ENCODE measurements at places on chromosomes 4 and X. TPM values are rescaled to one million over a fixed set of nuclear protein-coding genes. Genes with fewer than 3 reads are reported as not detected.

DNA sequence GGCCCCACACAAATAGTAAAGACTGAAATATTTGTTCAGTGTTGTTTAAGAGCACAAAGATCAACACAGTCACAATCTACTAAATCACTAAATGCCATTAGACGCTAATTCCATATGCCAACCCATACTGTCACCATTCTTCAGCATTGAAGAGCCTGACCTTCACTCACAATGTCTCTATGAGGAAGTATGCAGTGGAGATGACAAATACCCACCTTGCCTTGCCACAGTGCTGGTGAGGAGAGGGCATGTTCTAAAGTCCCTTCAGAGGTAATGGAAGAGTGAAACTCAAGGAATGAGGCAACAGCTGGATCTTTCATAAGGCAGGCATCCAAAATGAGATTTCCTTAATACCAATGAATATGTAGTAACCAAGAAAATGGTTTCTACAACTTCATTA, 50.4 kb downstream of the FRMD7 start:
- no peak overlapping the region for H3K27ac ChIP-seq
- H3K4me3 ChIP-seq = no peak overlapping the region
- H3K27me3 ChIP-seq = no peaks in the 10 kb centered on the region
- no peaks in the 10 kb centered on the region for H3K4me1 ChIP-seq

ZNF630 gene
- total RNA-seq = 3.2 TPM

- peaks cover 49% of the 10 kb centered on the region for H3K4me1 ChIP-seq
- peak overlapping the region; percentile 56 for H3K4me3 ChIP-seq
- no peaks in the 10 kb centered on the region for H3K36me3 ChIP-seq
- H3K27me3 ChIP-seq = peaks cover 100% of the 10 kb centered on the region
Observed at GRCh38 chr4:54103190-54103574, 3.2 kb downstream of the GSX2 start.

DNA sequence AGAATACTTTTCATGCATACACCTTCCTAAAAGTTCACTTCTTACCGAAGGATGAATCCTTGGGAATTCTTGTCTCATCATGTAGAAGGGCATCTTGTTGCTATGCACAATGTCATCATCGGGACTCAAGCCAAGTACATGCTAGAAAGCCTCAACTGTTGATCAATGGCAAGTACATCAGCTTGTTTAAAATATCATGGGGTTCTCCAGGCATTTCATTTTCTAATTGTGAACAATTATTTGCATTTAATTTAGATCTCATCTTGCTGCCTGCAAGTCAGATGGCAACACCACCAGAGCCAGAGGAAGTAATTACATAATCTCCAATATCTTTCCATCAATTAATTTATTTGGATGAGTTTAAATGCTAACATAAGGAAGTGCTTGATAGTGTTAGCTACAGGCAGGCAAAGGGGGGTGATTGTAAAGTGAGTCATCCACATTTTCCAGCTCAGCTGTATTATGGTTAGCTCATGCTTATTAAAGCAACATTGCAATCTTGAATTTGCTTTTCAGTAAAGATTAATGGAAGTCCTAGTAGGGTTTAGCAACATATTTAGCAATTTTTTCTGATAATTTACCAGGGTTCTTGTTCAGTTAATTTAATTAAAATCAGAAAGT, 356.5 kb downstream of the CBLL2 start:
- H3K36me3 ChIP-seq = no peaks in the 10 kb centered on the region
- no peak overlapping the region for H3K4me3 ChIP-seq
- no peak for DNase-seq
- no peaks in the 10 kb centered on the region for H3K4me1 ChIP-seq
- no peaks in the 10 kb centered on the region for H3K27me3 ChIP-seq
- peak overlapping the region; percentile 70 for H3K27ac ChIP-seq

- no peak overlapping the region for H3K4me3 ChIP-seq
- peaks cover 7% of the 10 kb centered on the region for H3K4me1 ChIP-seq
- H3K36me3 ChIP-seq = peaks cover 15% of the 10 kb centered on the region
- H3K27ac ChIP-seq = no peak overlapping the region
- no peaks in the 10 kb centered on the region for H3K27me3 ChIP-seq
- DNase-seq = no peak
Observed at GRCh38 chr4:4443821-4444220, 56.9 kb downstream of the NSG1 start.

DNA sequence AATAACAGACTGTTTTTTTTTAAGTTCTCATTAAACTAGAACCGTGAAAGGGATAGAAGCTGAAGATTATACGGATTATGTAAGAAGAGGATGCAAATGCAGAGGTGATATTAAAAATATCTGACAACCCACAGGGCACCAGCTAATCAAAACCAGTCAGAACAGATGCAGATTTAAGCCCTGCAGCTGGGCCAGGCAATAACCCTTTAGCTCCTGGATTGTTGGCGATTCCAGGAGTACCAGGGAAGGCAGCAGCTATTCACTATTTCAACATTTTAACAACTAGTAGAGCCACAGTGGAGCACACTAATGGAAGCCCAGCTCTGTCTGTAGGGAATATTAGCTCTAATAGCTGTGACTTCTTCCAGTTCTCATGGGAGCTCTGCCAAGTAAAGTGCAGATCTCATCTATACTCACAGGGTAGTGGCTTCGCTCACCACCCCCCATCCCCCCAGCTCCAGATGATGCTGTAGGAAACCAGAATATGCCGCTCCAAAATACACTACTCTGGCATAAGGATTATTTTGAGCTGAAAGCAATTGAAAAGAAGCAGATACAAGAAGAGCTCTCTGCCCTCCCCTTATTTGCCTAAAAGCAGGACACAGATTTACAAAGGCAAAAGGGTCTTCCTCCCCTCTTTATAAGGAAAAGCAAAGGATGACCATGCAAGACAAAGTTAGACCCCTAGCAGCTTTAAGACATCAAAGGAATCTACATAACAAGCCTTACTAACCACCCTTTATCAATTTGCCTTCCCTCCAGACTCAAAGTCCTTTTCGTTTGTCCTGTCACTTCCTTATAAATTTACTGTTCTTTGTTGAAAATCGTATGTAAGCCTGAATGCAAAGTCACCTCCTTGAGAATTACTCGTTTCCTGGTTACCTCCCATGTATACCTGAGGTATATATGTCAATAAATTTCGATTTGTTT, 13.7 kb downstream of the SCD5 start:
- no peaks in the 10 kb centered on the region for H3K36me3 ChIP-seq
- no peak overlapping the region for H3K27ac ChIP-seq
- DNase-seq = no peak
- H3K27me3 ChIP-seq = peaks cover 19% of the 10 kb centered on the region
- no peak overlapping the region for H3K4me3 ChIP-seq
- H3K4me1 ChIP-seq = peaks cover 40% of the 10 kb centered on the region

DNA sequence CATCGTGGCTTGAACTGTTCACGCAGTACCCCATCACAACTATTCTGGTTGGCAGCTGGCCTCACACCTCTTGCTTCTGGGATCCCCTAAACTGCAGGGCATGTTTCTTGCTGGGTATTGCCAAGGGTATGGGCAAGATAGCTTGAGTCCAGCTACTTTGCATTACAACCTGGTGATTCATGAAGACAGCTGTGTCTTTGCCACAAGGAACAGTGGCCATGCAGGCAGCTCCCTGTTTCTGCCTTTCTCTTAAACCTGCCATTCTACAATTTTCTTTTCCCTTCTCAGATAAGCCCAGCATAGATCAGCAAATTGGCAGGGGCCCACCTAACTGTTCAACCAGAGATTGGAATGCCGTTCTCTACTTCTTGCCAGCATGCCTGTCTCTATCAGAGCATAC, 42.8 kb downstream of the TENM3 start:
- no peaks in the 10 kb centered on the region for H3K36me3 ChIP-seq
- H3K4me3 ChIP-seq = no peak overlapping the region
- H3K27me3 ChIP-seq = peaks cover 10% of the 10 kb centered on the region
- H3K27ac ChIP-seq = no peak overlapping the region
- H3K4me1 ChIP-seq = no peaks in the 10 kb centered on the region
- no peak for DNase-seq

- H3K4me1 ChIP-seq = peaks cover 15% of the 10 kb centered on the region
- peak overlapping the region; percentile 62 for H3K4me3 ChIP-seq
- peaks cover 87% of the 10 kb centered on the region for H3K27me3 ChIP-seq
- no peak overlapping the region for H3K27ac ChIP-seq
- H3K36me3 ChIP-seq = no peaks in the 10 kb centered on the region
Observed at GRCh38 chr4:2058264-2059045, 672 bp upstream of the NAT8L start.

GRCh38 chrX:39752815-39753214, 344.9 kb downstream of the BCOR start:
- H3K27ac ChIP-seq = no peak overlapping the region
- H3K36me3 ChIP-seq = no peaks in the 10 kb centered on the region
- DNase-seq = no peak

- peaks cover 7% of the 10 kb centered on the region for H3K27me3 ChIP-seq
- no peaks in the 10 kb centered on the region for H3K36me3 ChIP-seq
- DNase-seq = no peak
- H3K27ac ChIP-seq = no peak overlapping the region
Observed at GRCh38 chr4:153079857-153080391, 124.3 kb upstream of the TRIM2 start.

DNA sequence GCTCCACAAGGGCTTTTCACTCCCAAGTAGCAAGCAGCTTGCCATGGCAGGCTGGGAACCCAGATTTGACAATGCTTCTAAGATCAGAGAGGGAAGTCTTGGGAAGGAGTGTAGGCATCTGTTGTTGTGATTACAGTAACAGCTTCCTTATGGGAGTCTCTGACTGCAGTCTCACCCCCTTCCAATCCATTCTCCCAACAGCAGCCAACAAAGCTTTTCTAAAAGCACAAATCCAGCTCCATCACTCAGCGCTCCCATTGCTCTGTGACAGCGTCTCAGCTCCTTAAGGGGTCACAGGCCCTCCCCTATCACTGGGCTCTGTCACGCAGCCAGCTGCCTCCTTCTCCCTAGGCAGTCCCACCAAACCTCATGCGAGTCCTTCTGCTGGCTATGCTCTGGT, 7.1 kb downstream of the IGFBP7 start:
- peak; percentile 53 for DNase-seq
- H3K27ac ChIP-seq = peak overlapping the region; percentile 98
- peaks cover 100% of the 10 kb centered on the region for H3K4me1 ChIP-seq
- H3K36me3 ChIP-seq = no peaks in the 10 kb centered on the region
- no peaks in the 10 kb centered on the region for H3K27me3 ChIP-seq
- H3K4me3 ChIP-seq = peak overlapping the region; percentile 28

DNA sequence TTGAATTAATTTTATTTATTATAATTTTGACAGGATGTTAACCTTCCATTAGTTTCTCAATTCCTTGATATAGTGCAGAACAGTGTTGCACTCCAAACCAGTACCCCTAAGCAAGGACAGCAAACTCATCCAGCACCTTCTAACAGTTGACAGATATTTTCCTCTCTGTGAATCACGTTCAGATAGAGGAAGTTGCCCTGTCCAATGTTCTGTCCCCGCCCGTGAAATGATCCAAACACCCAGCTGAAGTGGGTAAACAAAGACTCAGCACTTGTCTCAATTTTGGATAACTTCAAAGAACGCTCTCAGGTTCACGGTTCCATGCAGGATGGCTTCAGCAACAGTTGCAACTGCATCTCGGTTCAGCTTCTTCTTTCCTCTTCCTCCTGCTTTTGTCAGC, 1240.0 kb upstream of the ADGRL3 start:
- DNase-seq = peak; percentile 24
- no peaks in the 10 kb centered on the region for H3K27me3 ChIP-seq
- H3K36me3 ChIP-seq = no peaks in the 10 kb centered on the region
- peaks cover 15% of the 10 kb centered on the region for H3K4me1 ChIP-seq
- no peak overlapping the region for H3K4me3 ChIP-seq

GRCh38 chr4:165879641-165880040, 6.6 kb downstream of the TLL1 start:
- peaks cover 16% of the 10 kb centered on the region for H3K27me3 ChIP-seq
- H3K4me1 ChIP-seq = peaks cover 6% of the 10 kb centered on the region
- no peak overlapping the region for H3K4me3 ChIP-seq
- H3K27ac ChIP-seq = no peak overlapping the region

- no peak overlapping the region for H3K27ac ChIP-seq
- no peaks in the 10 kb centered on the region for H3K36me3 ChIP-seq
- H3K27me3 ChIP-seq = no peaks in the 10 kb centered on the region
- no peak overlapping the region for H3K4me3 ChIP-seq
- DNase-seq = no peak
- H3K4me1 ChIP-seq = no peaks in the 10 kb centered on the region
Observed at GRCh38 chr4:110412354-110413065, 63.4 kb upstream of the ENPEP start.

DNA sequence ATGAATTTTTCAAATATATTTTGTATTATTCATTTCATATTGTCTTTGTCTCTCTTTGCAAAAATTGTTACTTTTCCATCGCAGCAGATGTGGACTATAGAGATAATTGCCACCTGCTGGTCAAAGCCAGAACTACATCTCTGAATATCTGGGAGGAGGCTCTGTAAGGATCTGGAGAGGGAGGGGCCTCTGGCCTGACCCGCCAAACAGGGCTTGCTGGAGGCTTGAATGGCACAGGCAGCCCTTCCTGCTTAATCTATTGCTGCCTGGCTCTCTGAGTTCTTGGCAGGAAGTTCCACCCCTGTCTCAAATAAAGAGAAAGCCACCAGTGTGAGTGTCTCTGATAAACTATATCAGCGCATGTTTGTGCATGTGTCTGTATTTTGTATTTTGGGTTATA, 132.4 kb downstream of the ZMAT1 start:
- DNase-seq = peak; percentile 65
- no peaks in the 10 kb centered on the region for H3K27me3 ChIP-seq
- no peak overlapping the region for H3K27ac ChIP-seq
- peak overlapping the region; percentile 49 for H3K4me3 ChIP-seq
- peaks cover 3% of the 10 kb centered on the region for H3K4me1 ChIP-seq
- H3K36me3 ChIP-seq = no peaks in the 10 kb centered on the region

DNA sequence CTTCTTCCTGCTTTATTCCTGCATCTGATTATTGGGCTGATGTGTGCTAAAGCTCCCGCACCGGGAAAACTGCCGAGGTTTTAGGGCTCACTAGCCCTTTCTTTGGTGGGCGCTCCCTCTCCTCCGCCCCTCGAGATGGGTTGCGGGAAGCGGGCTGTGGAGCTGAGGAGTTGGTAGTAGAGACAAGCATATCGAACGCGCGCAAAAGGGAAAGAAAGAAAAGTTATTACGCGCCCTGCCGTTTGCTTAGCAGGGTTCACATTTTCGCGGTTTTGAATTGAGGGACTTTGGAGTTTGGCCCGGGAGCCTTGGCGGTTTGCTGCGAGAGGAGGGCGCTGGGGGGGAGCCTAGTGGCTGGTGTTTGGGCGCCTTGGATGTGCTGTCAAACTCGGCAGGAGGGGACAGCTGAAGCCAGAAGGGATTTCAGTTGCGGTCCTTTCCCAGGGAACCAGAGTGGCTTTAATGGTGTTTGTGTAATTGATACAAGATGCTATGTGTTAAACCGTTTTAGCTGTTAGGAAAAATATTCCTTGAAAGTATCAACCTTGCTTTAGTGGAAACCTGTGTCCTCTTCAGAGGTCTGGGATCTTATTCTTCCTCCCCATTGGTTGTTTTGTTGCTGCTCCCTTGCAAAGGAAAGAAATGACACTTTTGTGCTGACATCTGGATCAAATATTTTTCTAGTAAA, 1.1 kb downstream of the GAB1 start:
- H3K4me3 ChIP-seq = peak overlapping the region; percentile 87
- H3K4me1 ChIP-seq = peaks cover 75% of the 10 kb centered on the region

GRCh38 chr4:73683033-73683432, 57.3 kb upstream of the CXCL8 start:
- no peak overlapping the region for H3K27ac ChIP-seq
- H3K4me1 ChIP-seq = no peaks in the 10 kb centered on the region
- no peak overlapping the region for H3K4me3 ChIP-seq
- DNase-seq = no peak

- no peak for DNase-seq
- no peaks in the 10 kb centered on the region for H3K27me3 ChIP-seq
- H3K4me3 ChIP-seq = no peak overlapping the region
- no peaks in the 10 kb centered on the region for H3K36me3 ChIP-seq
Observed at GRCh38 chrX:51484616-51485015, 11.8 kb downstream of the NUDT11 start.

TRO gene
- 1.9 TPM for total RNA-seq

GRCh38 chrX:127207326-127207725, 387.8 kb downstream of the PRR32 start:
- no peaks in the 10 kb centered on the region for H3K27me3 ChIP-seq
- no peak overlapping the region for H3K4me3 ChIP-seq
- no peak for DNase-seq
- H3K36me3 ChIP-seq = no peaks in the 10 kb centered on the region
- H3K4me1 ChIP-seq = no peaks in the 10 kb centered on the region
